Right kidney (tissue), 9 donors: ENCODE measurements at places on chromosomes 5 and 9.

GRCh38 chr5:54719384-54720283 lies 202.1 kb downstream of the SNX18 start:
- DNase-seq: no peak

- DNase-seq: no peak
Observed at GRCh38 chr5:123429221-123429954, 6.2 kb upstream of the CEP120 start.

DNA sequence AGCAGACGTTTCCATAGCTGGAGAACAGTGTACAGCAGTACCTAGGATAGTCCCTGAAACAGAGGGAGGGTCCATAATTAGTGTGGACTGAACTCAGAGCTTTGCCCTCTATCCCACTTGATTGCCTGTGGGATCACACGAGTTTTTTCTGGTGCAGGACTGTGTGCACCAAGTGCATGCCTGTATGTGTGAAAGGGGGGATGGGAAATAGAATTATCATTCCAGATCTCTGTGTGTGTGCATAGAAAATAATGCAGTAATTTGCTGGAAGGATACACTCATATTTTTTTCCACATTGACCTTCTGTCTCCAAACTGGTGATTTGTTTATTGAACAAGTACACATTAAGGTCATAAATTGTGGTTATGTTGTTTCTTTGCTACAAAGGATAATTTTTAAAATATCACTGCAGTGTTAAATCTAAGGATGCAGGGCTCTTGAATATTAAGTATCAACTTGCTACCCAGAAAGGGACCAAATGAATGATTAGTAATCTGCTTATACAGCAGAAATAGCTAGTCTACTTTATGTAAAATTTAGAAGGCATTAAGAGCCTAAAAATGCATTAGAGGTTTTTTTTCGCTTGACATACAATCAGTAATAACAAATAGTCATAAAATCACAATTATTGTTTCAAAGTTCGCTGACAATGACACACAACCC lies 292.9 kb downstream of the CDH18 start:
- no peak for DNase-seq

DNA sequence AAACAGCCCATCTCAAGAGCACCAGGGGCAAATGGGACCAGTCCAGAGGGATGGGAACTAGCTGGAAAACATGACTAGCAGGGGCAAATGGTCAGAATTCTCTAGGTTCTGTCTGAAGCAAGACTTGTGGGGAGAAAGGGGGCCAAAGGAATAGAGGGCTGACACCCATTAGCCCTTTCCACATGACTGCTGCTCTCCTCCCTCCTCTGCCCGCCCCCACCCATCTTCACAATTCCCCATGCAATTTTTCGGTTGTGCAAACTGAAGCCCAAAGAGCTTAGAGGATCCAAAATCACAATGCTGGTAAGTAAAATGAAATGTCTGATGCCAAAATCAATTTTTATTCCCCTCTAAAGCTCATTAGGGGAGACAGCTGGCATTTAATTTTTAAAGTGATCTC lies 207.1 kb downstream of the DCP2 start:
- DNase-seq: no peak
